ENCODE measurements at places on chromosomes 1 and 21.

- DNase-seq: no peak
Observed at GRCh38 chr1:234775477-234776246, 165.7 kb upstream of the IRF2BP2 start.

DNA sequence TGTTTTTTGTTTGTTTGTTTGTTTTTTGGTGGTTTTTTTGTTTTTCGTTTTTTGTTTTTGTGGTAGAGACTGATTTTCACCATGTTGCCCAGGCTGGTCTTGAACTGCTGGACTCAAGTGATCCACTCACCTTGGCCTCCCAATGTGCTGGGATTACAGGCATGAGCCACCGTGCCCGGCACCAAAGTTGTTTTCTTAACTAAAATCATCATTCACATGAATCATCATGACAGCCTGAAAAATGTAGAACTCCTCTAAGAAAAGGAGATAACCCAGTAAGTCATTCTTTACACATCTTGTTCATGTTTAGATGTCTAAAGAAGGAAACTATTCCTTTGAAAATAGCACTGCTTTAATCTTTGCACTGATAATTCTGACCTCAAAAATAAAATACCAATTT lies 37.5 kb downstream of the DISP1 start:
- DNase-seq: no peak

GRCh38 chr1:7298145-7298544 lies 473.0 kb upstream of the VAMP3 start:
- no peak for DNase-seq

GRCh38 chr1:3212453-3213355 lies 143.7 kb downstream of the PRDM16 start:
- DNase-seq: no peak

GRCh38 chr1:109499081-109499480 lies 5.2 kb downstream of the CYB561D1 start:
- DNase-seq: no peak

- no peak for DNase-seq
Observed at GRCh38 chr1:185345913-185346720, 29.1 kb upstream of the IVNS1ABP start.

DNA sequence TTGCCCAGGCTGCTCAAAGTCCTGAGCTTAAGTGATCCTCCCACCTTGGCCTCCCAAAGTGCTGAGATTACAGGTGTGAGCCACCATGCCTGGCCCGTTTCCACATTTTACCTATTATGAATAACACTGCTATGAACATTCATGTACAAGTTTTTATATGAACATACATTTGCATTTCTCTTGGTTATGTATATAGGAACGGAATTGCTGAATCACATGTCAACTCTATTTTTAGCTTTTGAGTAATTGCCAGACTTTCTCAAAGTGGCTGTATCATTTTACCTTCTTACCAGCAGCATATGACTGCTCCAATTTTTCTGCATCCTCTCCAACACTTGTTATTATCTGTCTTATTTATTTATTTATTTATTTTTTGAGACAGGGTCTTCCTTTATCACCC lies 2.7 kb downstream of the SPATA21 start:
- DNase-seq: no peak

DNA sequence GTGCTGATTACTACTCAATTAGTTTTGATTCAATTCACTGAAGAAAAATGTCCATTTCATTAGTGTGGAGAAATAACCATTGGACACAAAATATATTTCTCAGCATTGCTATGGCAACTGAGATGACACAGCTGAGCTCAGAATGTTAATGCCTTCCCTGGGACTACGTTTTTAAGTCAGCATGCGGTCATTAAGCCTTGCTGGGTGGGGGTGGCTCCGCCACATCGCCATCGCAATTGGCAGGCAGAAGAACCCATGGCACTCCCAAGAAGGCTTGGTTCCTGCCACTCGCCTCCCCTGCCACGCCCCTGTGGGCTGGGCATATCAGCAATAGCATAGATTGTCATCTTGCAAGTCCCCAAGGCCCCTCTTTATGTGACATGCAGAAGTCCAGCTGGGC lies 256.7 kb upstream of the CAMK1G start:
- no peak for DNase-seq

GRCh38 chr1:165431079-165431478 lies 13.8 kb downstream of the RXRG start:
- no peak for DNase-seq

DNA sequence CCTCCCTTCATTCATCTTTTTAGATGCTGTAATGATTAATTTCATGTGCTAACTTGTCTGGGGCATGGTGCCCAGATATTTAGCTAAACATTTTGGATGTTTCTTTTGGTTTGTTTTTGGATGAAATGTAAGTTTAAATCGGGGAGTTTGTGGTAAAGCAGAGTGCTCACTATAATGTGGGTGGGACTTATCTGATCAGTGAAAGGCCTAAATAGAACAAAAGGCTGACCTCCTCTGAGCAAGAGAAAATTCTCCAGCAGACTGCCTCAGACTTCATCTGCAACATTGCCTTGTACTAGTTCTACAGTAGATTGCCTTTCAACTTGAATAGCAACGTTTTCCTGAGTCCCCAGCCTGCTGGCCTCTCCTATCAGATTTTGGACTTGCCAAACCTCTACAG lies 183.6 kb downstream of the S1PR1 start:
- DNase-seq: no peak

GRCh38 chr1:88401313-88401712 lies 282.8 kb upstream of the PKN2 start:
- DNase-seq: no peak

- no peak for DNase-seq
Observed at GRCh38 chr1:47439017-47439818, 1.4 kb downstream of the FOXD2 start.

DNA sequence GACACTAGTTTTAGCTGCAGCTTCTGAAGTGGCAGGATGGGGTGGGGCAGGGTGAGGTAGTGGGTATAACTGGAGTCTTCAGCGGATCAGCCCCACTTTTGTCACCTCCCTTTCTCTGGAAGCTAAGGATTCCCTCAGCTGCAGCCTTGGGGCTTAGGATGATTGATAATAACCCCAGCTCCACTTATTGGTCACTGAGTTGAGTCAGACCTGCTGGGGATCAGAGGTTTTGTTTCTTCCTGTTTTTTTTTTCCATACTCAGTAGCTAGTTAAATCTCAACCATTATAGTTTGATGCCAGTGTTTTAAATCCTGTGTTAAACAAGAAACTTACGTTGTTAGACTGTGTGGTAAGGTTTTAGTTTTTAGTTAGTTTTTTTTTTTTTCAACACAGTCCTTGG lies 57.2 kb downstream of the LAMC1 start:
- DNase-seq: peak; percentile 47

- DNase-seq: no peak
Observed at GRCh38 chr1:216201946-216202345, 221.3 kb downstream of the USH2A start.

DNA sequence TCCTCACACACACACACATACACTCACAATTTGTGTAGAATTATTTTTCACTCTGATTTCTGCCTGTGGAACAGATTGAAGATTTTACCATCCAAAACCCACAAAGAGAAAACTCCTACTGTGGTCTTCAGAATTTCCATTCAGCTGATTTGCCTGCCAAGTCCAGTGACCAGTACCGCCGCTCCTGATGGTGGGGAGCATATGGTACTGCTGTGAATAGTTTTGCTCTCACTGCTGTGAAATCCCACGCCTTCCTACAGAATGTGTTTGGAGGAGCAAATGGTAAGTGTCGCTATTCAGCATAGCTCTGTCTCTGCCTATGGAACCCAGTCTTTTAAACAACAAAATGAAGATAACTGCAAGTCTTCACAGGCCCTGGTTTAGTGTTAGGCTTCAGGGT lies 629.5 kb downstream of the LMO4 start:
- DNase-seq: no peak

DNA sequence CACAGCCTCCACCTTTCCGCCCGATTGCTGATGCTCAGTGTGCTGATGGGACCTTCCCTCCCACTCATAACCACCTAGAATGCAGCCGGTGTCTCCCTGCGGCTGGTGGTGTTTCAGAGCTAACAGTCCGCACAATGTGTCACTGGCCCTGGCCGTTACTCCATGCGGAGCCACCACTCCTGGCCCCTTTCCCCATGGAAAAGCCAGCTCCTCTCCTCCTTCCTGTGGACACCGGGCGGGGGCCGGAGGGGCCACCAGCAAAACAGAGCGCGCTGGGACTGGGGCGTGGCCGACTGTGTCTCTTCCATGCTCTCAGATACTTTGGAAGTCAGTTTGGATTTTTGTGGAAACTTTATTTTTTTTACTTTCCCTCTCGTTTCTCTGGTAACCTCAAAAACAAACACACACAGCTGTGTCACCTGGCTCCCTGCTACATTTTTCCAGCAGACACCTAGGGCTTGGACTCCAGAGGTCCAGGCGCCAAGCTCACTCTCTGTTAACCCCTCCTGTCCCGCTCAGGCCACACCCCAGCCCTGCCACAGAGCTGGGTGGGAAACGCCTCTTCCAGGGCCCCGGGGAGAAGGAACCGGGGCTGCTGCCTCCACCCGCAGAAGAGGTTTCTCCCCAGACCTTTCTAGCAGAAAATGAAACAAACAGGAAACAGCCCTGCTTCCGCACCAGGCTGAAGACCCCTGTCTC lies 32.5 kb upstream of the COL6A2 start:
- DNase-seq: peak; percentile 77

DNA sequence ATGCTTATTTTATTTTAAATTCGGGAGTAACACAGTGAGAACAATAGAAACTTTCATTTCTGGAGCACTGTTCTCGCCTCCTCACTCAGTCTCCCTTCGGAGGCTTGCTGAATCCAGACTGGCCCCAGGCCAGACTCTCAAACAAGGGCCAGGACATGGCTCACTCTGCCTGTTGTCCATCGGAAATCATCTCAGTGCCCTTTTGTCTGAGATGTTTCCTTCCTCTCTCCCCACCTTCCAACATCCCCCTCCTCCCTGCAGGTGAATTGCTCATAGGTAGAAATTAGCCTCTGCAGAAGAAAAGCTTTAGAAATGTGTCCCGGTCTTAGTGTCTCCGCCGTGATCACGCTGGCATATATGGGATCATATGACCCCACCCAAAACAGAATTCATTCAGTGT lies 55.2 kb downstream of the ERG start:
- no peak for DNase-seq

GRCh38 chr1:24751833-24752232 lies 6.6 kb downstream of the CLIC4 start:
- DNase-seq: peak; percentile 32

- DNase-seq: no peak
Observed at GRCh38 chr1:18474559-18475175, 6.1 kb upstream of the KLHDC7A start.

GRCh38 chr1:146036965-146037646 lies 15.6 kb upstream of the HJV start:
- DNase-seq: peak; percentile 90

DNA sequence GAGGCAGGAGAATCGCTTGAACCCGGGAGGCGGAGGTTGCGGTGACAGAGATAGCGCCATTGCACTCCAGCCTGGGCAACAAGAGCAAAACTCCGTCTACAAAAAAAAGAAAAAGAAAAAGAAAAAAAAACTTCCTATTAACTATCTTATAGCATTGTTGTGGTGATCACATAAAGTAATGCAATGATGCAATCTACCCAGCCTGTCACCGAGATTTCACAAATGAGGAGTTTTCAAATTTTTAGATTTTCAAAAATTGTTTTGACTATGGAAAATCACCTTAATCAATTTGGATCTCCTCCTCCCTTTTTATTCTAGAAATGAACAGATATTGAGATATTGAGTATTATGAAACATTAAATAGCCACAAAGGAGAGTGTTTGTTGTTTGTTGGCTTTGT lies 8.0 kb downstream of the FMO5 start:
- no peak for DNase-seq

GRCh38 chr1:164743976-164744375 lies 185.0 kb downstream of the PBX1 start:
- DNase-seq: no peak

DNA sequence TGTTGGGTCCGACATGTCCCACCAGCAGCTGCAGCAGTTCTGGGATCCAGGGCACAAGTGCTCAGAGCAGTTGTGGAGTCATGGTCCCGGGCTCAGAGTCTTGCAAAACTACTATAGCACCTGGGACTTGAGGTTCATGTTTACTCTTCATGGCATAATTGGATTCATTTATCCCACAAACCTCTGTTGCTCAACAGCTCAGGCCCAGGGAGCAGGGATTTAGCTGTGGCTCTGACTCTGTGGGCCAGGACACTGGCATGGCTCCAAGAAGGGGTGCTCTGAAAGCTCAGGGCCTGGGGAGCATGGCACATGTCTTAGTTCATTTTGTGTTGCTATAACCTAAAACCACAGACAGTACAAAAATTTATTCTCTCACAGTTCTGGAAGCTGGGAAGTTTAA lies 626.7 kb upstream of the ADGRL2 start:
- DNase-seq: peak; percentile 33

DNA sequence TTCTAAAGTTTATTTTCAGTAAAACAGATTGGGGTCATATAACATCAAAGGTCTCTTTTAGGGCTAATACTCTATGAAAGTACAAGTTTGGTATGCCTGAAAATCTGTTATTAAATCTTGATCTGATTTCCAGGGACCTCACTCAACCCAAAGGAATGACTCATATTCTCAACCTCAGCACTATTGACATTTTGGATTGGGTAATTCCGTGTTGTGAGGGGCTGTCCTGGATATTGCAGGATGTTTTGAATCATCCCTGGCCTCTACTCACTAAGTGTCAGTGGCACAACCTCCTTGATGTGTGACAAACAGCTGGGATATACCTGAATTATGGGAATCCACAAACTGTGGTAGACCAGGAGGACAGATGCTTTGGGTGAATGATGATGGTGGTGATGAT lies 51.5 kb upstream of the CYP2J2 start:
- DNase-seq: peak; percentile 14

GRCh38 chr1:230123280-230124185 lies 56.5 kb downstream of the GALNT2 start:
- peak; percentile 79 for DNase-seq

DNA sequence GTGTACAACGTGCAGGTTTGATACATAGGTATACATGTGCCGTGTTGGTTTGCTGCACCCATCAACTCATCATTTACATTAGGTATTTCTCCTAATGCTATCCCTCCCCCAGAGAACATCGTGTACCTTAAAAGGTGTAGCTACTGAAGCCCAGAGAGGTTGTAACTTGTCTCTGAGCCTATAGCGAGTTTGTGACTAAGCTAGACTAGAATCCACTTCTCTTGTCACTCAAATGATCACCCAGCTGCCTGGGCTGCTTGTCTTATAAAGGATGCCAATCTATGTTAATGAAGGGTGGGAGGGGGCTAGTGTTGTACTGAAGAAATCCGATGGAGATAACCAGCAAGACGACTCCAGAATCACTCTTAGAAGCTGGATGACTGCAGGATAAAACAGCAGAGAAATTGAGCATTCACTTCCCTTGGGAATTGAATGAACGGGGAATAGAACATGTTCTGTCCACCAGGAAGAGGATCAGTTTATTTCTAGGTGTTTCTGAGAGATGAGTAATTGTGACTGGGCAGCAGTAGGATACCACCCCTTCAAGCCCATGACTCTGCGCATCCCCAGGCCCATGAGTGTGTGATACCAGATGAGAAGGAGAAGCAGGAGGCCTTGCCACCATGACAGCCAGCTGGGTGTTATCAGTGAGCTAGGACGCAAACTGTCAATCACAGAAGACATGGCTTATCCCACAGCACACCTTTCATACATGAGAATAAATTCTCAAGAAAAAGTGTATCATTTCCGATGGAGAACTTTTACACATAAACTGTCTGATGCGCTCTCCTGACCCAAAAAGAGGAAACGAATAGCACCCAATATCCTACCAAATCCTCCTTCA lies 390.4 kb downstream of the NTNG1 start:
- no peak for DNase-seq

Measured in fibroblast of villous mesenchyme (primary cell).